ENCODE measurements at places on chromosomes 3 and 15. TPM values are rescaled to one million over a fixed set of nuclear protein-coding genes. Genes with fewer than 3 reads are reported as not detected.

CCR1 gene
- not detected for total RNA-seq

ITIH3 gene
- total RNA-seq, result 0.13 TPM

IQSEC1 gene
- total RNA-seq, result 9.6 TPM

DAPK2 gene
- total RNA-seq, result 0.78 TPM

ACTRT3 gene
- total RNA-seq, result 3.9 TPM

ARNT2 gene
- total RNA-seq, result 4.8 TPM

EBLN2 gene
- 1.2 TPM for total RNA-seq

ALCAM gene
- total RNA-seq, result 13.6 TPM

ZDHHC3 gene
- total RNA-seq, result 73.9 TPM

UBAP1L gene
- total RNA-seq, result 2.5 TPM

FAM227B gene
- 3.2 TPM for total RNA-seq

SLC12A1 gene
- total RNA-seq, result 0.13 TPM
